ENCODE measurements at places on chromosomes 6 and 20.

DNA sequence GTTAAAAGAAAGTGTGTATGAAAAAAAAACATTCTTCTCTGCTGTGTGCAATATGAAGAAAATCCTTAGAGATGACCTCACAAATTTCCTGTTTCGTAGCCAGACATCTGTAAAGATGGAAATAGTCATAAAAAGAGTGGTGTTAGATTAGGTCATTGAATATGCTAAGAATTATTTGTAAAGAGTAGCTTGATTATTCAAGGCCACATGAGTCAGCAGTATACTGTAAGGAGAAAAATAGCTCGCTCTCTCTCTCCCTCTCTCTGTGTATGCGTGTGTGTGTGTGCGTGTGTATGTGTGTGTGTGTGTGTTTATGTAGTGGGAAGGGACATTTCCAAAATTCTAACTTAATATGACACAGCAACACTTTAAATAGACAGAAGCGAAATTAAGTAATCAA is 78.8 kb downstream of the PTCHD4 start:
- no peak for DNase-seq

DNA sequence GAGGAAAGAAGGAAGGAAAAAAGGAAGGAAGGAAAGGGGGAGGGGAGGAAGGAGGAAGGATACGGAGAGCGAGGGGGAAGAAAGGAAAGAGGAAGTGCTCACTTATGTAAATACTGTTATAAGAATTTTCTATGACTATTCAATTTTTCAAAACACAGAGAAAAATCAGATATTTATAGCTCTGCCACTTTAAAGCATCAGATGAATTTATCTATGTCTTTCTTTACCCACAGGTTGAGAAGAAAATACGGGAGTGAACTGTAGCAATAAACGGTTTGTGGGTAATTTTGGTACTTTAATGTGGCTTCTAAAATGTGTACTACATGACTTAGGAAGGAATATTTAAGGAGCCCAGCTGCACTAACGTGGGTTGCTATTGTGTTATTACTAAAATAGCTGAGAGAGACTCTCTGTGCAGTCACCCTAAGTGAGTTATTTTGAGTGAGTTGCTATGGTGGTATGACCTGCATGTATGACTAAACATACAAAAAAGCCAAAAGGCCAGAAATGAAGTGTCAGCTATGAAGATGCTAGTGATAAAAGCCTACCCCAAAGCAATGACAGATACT is 225.5 kb downstream of the SOD2 start:
- no peak for DNase-seq

DNA sequence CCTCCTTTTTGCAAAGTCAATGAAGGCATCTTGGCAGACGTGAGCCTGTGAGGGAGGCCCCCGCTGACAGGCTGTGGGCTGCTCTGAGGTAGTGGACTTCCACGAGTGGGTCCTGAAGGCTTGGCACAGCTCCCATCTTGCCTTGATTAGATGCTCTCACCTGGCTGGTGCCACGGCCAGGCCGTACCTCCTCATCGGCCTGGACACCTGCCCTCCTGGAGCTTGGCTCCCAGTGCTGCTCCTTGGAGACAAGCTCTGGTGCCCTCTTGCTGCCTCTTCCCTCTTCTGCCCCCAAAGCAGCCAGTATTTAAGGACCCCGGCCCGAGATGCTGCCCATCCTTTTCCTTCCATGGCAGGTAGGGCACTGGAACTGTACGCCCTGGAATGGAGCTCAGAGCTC is 93.5 kb downstream of the ERMARD start:
- DNase-seq = no peak

- no peak for DNase-seq
Observed at GRCh38 chr6:143260857-143261256, 189.6 kb downstream of the ADAT2 start.

DNA sequence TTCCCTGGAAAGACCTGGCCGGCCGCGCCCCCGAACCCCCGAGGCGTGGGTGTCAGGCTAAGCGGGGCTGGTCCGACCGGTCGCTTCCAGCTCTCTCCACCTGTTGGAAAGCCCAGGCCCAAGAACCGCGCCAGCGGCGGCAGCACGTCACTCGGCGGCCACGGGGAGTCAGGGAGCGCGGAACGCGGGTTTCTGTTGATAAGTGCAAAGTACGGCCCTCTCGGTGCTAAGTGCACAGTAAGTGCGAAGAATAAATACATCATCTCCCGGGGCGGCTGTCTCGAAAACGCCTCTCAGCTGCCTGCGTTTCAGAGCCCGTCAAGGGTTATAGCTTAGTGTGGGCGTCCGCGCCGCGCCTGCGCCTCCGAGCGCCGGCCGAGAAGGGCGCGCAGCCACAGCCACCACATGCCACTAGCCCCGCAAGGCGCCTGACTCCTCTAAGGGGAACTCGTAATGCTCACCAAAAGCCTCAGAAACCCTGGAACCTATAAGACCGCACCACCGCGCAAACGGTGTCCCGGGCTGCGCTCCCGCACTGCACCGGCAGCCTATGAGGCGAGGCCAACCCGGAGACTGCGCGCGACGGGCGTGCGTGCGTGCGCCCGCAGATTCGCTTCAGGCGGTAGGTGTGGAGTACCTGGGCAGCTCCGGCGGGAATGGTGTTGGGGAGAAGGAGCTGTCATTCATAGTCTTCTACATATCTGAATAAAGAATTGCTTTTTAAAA is 9.2 kb upstream of the TBX18 start:
- no peak for DNase-seq

- DNase-seq = no peak
Observed at GRCh38 chr6:118632359-118632758, 19.0 kb downstream of the CEP85L start.

DNA sequence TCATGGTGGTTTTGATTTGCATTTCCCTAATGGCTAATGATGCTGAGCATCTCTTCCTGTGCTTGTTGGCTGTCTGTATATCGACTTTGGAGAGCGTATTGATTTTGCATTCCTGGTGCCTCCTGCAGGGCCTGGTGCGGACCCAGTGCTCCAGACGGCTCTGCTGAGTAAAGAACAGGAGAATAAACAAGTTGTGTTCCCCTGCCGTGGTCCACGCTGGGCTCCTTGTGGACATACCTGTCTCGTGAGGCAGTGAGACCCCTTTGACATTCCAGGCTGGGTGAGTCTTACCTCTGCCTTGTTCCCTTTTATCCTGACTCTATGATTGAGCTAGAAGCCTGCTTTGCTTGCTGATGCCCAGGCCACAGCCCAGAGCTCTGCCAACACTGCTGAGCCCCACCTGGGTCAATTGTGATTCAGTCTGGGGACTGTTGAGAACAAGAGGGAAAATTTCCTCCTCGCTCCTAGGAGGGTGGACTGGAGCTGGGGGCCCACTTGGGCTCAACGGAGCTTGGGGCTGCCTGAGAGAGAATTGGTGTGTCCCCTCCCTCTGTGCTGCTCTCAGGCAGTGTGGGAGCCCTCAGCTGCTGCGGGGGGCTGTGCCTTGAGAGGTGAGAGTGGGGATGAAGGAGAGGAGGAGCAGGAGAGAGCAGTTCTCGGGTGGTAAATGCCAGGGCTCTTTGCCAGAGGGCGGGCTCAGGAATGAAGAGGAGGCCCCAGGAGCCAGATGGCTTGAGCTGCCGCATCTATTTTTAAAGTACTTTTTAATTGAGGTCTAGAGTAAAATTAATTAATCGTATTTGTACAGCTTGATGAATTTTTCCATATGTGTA is 43.7 kb upstream of the PMEPA1 start:
- DNase-seq = no peak

- DNase-seq = no peak
Observed at GRCh38 chr6:157548635-157549467, 167.9 kb downstream of the ZDHHC14 start.

DNA sequence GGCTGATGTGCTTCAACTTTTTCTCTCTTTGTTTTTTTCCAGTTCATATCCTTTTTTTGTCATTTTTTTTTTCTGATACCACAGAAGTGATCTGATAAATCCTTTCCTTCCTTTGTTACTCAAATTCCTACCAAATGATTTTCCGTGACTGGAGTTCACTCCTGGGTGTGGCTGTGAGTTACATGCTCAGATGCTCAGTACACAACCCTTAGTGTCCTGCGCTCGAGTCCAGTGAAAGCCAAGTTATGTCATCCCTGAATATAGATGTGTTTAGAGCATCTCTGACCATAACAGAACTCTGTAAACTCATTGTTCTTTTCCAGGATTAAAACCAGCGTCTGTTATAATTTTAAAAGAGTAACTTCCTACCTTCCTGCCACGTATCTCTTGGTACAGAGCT is 147.2 kb upstream of the AKAP12 start:
- no peak for DNase-seq

DNA sequence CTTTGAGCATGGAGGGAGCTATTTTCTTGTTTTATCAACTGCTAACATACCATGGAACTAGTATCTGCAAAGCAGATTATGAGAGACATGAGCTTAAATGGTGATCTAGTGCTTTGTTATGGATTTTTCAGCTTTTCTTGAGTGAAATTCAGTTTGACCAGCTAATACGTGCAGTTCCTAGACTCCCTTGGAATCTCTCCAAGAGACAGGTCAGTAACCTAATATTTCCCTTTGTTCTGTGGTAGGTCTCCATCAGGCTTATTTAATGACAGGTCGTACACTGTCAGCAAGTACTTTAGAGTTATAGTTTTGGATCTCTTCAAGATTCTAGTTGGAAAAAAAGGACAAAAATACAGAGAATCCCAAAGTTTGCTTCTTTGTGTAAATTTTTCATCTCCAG is 43.9 kb downstream of the HDAC2 start:
- DNase-seq = no peak

DNA sequence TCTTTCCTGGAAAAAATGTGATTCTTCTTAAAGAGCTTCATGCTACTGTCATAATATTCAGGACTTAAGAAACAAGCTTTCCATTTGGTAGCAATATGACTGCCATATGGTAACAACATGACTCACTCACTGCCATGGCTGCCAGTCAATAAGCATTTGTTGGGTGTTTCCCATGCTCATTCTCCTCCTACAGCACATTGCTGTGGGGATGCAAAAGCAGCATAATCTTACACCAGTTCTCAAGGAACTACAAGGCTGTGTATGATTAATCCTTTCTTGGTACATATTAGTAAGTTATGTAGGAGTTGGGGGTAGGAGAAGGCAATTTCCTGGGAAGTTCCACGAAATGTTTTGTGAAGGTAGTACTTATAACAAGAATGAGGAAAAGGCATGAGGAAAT is 76.7 kb downstream of the CEP162 start:
- no peak for DNase-seq

GRCh38 chr6:113762641-113763040 is 94.5 kb upstream of the MARCKS start:
- DNase-seq = no peak

- no peak for DNase-seq
Observed at GRCh38 chr6:95517568-95517967, 59.8 kb upstream of the MANEA start.

DNA sequence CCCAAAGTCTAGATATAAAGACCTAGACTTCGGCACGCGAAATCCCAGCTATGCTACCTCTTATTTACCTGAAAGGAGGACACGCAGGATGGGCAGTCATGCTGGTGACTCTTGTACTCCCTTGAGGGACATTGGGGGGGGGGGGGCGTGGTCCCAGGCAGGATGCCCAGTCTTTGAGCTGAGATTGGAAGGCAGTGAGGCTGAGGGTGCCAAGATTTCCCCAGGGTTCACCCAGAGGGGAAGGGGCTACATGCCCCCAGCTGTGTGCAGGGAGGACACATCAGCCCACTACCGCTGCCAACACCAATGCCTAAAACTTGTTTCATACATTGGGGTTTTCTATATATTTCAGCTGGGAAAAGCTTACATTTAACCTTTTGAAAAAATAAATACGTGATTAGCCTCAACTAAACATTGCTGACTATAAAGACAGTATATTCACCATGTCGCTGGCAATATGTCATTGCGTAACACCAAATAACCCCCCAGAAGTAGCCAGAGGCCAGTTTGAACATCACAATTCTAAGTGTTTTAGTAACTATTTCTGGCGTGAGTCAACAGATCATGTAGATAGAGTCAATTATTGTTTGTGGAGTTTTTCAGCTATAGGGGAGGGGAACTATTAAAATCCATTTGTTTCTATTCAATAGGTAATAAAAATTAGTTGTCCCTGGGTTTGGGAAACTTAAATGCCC is 21.6 kb downstream of the MGME1 start:
- DNase-seq = no peak

DNA sequence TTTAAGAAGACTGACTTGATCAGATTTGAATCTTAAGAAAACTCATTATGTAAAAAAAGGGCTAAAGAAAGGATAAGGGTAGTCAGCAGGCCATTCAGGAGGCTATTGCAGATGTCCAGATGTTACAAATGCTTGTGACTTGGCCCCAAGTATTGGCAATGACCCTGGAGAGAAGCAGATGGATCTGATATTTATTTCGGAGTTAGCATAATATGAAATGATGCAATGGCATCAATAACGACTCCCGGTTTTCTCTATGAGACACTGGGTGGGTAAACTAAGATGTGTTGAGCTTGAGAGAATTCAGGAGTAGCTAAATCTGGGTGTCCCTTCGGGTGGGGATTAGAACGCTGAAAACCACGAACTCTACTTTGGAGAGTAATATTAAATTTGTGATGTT is 149.7 kb downstream of the LAMA2 start:
- DNase-seq = no peak

GRCh38 chr6:25354078-25354932 is 75.1 kb downstream of the CARMIL1 start:
- DNase-seq = no peak

- DNase-seq = no peak
Observed at GRCh38 chr6:148235446-148235845, 107.2 kb upstream of the SASH1 start.

- no peak for DNase-seq
Observed at GRCh38 chr6:154386848-154387717, 30.5 kb upstream of the IPCEF1 start.

- DNase-seq = no peak
Observed at GRCh38 chr6:16058201-16058928, 70.5 kb upstream of the MYLIP start.

DNA sequence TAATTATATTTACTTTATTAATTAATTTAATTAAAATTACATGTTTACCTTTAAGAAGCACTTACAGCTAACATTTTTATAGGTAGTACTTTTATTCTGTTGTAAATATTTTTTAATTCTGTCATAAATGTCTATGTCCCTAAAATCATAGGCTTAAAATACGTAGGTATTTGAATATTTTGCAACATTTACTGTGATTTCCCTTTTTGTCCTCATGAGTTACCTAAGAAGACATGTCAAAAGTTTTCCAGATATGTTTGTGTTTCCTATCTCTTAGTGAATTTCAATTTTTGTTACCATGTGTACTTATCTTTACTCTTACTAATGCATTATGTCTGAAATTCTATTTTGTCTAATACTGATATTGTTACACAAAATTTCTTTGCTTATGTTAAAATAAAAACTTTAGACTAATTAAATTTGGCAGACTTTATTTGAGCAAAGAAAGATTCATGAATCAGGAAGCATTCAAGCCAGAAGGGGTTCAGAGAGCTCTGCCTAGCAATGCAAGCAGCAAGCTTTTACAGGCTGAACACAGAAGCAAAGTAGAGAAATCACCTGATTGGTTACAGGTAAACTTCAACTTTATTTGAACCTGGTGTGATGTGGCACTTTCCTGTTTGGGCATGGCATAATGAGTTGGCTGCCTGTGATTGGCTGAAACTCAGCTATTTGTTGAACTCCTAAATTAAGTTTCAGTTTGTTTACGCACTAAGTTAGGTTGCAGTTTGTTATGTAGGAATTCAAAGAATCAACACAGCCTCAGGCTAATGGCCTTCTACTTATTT is 123.2 kb upstream of the TMEM170B start:
- no peak for DNase-seq

GRCh38 chr6:67433124-67433523 is 1202.0 kb upstream of the ADGRB3 start:
- DNase-seq = no peak
